HCEC 1CT (cell line): ENCODE measurements at places on chromosomes 5 and 9.

DNA sequence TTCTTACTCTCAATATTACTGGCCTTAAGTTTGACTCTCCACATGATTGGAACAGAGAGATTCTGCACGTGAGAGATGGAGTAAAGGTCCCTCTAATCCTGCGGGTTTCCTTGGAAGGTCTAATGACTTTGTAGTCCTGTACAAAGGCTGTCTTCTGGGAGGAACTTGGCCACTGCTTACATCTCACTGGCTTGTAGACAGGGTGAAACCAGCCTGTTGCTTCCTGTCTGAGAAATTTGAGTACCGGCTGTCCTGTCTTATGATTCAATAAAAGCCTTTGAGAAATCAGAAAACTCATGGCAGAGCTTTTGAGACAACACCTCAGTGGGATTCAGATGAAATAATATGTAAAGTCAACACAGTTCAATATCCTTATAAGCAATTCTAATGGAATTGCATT is 43.0 kb downstream of the IL31RA start:
- DNase-seq, result no peak

DNA sequence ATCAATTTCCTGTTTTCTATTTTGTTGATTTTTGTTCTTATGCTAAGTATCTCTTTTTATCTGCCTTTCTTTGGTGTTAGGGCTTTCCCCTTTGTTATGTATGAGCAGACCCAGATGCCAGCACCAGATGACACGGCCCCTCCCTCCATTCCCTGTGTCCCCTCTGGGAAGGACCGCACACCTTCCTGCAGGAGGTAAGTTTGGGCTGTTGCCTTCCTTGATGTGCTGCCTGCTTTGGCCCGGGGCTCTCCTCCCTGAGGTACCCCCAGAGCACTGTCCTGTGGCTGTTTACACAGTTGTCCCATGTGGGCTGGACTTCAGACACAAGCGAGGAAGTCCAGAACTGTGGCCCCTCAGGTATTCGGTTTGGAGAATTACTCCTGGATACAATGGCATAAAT is 343.8 kb upstream of the IRX1 start:
- no peak for DNase-seq

- peak; percentile 5 for DNase-seq
Observed at GRCh38 chr9:122051351-122052321, 41.5 kb downstream of the TTLL11 start.

DNA sequence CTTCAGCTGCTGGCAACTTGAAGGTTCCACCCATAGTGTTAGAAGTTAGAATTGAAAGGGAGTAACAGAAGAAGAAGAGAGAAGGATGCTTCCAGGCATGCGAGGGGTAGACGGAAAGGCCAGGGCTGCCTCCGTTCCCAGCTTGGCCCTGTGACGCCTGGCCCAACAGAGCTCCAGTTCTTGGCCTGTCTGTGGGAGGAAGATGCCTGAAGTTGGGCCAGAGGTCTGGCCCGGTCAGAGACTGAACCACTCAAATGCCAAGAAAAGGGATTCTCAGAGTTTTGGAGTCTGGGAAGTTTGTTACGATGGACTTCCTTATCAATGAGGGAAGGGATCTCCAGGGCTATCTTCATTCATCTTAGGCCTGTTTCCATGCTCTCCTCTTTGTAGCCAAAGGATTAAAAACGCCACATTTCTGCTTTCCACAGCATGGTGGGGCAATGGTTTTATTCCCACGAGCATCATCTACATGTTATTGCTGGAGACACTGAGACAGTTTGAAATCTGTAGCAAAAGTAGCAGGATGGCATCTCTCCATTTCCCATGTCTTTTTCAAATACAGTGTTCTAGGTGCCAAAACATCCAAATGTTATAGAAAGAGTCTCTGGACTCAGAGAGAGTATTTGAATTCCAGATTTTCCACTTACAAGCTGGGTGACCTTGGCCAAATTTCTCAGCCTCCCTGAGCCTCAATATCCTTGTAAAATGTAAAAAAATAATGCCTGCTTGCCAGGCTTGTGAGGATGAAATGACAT is 65.4 kb upstream of the ANKRD55 start:
- no peak for DNase-seq

DNA sequence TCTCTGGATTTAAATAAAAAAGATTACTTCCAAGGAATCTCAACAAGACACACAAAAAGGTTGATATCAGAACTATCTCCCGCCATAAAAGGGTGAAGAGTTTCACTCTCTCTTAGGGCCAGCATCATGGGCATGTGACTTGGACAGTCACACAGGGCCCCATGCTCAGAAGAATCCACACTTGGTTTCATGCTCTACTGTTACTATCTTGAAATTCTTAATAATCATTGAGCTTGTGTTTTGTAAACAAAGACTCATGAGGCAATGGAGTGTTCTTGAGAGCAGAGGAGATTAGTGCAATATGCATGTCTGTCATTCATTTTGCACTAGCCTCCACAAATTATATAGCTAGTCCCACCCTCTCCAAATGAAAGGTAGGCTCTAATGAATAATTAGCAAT is 58.4 kb downstream of the HMHB1 start:
- no peak for DNase-seq

- no peak for DNase-seq
Observed at GRCh38 chr5:174217527-174217926, 172.0 kb downstream of the NSG2 start.

DNA sequence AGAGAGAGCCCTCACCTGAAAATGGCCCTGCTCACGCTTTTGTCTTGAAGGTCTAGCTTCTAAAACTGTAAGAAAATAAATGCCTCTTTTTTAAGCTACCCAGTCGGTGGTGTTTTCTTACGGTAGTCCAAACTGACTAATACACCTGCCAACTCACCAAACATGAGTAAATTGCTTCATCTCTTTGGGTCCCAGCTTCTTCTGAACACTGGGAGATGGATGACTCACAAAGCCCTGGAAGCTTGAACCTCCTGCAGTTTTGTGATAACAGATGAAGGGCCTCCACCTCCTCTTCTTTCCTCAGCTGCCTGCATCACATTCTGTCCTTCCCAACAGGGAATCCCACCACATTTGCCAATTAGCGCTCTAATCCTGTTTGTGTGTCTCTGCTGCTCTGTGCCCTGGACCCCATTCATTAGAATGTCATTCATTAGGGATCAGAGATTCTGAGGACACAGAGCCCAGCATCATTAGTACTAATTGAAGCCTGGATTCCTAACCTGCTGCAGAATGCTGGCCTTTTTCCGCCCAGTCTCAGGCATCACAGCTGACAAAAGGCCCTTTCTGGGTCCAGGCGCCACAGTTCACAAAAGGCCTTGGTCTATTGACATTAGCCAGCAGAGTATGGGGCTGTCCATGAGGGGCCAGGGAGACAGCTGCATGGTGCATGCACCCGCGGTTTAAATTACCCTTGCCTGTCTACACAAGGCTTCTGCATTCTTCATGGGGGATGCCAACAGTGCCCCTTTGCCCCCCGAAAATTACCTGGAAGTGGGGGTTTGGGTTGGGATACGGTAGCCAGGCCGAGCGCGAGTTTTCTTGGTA is 349.3 kb downstream of the SEMA5A start:
- peak; percentile 89 for DNase-seq

DNA sequence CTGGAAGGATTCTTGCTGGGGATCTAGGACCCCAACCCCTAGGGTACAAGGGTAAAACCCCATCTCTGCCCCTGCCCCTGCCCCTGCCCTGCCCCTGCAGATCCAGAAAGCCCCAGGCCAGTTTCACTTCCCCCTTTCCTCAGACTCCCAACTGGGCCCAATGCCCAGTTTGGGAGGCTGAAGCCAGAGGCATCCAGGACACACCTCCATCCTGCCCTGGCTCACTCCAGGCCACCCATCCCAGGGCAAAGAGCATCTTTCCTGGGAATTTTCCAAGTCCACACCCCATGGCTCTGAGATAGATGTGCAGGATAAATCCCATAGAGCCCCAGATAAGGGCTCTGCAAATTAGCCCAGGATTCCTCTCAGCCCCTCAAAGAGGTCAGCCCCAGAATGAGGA is 17.4 kb downstream of the CNTFR start:
- no peak for DNase-seq

DNA sequence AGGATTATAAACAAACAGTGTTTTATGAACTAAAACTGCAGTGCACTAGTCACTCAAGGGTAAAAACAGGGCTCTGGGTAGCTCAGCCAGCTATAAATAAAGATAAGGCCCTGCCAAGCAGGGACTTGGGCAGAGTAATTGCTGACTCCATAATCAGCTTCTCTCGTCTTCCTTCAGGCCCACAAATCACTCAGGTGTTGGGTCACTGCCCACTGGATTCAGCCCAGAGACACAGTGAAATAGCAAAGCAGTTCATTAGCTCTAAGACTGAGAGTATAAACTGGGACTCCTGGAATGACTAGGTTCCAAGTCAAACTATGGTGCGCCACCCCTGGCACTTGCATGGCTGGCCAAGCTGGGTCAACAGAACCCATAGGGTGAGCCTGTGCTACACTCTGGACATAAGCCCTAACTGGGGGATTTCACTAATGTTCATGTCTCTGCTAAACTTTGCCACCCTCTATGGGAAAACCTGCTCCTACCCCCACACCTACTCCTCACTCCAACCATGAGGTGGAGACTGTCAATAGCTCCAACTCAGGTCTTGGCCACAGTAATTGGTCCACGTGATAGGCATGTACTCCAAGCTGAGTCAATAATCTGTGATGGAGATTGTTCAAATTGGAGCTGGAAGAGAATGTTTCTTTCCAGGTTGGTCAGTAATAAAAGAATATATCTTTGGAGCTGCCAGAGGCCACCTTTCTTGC is 158.5 kb downstream of the SLIT3 start:
- DNase-seq, result no peak

- peak; percentile 32 for DNase-seq
Observed at GRCh38 chr5:54455413-54456157, at the start of gene HSPB3. Gene HSPB3 (plus strand): TSS chr5:54455699. CDS start chr5:54455790, 91 bp downstream.

DNA sequence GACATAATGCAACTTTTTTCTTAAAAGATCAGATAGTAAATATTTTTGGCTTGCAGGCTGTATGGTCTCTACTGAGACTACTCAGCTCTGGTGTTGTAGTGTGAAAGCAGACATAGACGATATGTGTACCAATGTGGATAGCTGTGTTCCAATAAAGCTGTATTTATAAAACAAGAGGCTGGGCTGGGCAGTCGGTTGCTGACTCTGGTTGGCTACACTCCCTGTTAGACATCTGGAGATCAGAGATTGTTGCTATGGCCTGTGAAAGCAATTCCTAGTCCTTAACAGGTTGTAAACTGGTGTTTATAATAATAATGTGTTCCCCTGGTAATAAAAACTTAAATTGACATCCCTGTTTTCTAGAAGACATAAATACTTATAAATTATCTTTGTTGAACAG is 24.4 kb upstream of the SCAMP1 start:
- no peak for DNase-seq

- DNase-seq, result no peak
Observed at GRCh38 chr5:170917113-170917512, 55.3 kb downstream of the RANBP17 start.

DNA sequence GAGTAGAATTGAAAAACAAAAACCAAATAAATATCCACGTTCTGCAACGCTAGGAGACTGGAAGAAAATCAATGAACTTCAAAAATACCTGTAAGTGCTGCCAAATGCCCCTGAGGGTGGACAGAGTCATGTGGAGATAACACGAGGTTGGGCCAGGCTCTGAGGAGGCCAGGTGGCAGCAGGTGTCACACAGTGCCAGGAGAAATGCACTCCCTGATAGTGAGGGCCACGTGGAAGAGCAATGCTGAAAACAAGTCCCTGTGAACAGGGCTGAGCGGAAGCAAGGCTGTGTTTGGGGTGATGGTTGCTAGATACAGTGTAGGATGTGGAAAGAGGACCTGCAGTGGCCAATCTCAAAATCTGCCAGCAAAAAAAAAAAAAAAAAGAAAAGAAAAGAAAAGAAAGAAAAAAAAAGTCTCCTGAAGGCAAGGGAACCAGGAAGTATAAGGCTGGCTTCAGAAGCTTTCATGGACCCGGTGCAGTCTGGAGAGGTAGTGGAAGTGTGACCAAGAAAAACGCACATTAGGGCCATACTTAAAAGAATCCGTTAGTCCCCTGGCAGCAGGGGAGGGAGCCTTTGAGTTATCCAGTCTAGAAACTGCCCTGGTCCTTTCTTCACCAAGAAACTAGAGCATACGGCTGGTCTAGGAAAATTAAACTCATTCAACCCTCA is 16.8 kb downstream of the C1QTNF3 start:
- no peak for DNase-seq

- no peak for DNase-seq
Observed at GRCh38 chr5:177313561-177314259, 2.0 kb upstream of the MXD3 start.

DNA sequence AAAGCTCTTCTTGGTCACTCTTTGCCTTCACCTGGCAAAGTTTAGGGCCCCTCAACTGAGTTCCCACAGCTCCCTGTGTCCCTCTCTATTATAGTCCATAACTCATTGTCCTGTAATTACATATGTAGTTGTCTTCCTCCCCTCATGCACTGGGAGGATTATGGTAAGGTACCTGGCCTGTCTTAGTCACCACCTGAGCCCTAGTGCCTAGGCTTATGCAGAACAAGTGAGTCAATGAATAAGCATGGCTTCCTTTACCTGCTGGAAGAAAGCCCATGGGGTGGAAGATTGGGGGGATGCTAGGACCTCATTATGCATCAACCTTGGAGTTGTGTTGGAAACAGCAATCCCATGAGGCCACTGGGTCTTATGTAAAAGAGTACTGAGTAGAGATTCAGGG is 187.7 kb upstream of the TRIM32 start:
- no peak for DNase-seq

DNA sequence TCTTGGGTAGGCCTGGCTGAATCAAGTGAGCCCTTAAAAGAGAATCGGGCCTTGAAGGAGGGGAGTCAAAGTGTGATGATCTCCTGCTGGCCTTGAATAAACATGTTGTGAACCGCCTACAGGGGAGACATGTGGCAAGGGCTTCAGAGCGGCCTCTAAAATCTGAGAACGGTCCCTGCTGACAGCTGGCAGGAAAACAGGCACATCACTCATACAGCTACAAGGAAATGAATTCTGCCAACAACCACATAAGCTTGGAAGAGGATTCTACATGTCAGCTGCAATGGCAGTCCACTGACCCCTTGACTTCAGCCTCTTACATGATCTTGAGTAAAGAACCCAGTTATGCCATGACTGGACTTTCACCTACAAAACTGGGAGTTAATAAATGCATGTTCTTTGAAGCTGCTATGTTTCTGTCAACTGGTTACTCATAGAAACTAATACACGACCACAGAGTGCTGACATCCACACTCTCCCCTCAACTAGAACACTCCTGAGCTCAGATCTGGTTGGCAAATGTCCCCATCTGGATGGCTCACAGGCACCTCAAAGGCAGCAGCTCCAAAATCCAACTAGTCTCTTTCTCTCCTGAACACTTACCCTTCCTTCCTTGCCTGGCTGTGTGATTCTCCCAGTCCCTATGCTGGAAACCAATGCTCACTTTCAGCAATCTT is 333.1 kb downstream of the ASTN2 start:
- no peak for DNase-seq

- DNase-seq, result no peak
Observed at GRCh38 chr5:93924628-93925027, 183.2 kb upstream of the POU5F2 start.

DNA sequence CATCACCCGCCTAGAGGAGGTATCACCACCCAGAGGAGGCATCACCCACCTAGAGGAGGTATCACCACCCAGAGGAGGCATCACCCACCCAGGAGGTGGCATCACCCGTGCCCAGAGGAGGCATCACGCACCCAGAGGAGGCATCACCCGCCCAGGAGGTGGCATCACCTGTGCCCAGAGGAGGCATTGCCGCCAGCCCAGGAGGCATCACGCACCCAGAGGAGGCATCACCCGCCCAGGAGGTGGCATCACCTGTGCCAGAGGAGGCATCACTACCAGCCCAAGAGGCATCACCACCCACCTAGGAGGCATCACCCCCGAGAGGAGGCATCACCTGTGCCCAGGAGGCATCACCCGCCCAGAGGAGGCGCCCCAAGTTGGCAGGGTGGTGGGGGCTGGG is 2.6 kb downstream of the NOTCH1 start:
- no peak for DNase-seq

GRCh38 chr5:45262061-45262590 is 434.1 kb downstream of the HCN1 start:
- no peak for DNase-seq
